Stimulated activated CD4-positive, alpha-beta T cell treated with anti-CD3 and anti-CD28 coated beads, Interleukin-15, amount 100 ng/mL, for 1 hour (primary cell): ENCODE measurements at places on chromosomes 1 and 21.

GRCh38 chr1:84691122-84691783, 992 bp upstream of the SSX2IP start:
- DNase-seq = no peak

DNA sequence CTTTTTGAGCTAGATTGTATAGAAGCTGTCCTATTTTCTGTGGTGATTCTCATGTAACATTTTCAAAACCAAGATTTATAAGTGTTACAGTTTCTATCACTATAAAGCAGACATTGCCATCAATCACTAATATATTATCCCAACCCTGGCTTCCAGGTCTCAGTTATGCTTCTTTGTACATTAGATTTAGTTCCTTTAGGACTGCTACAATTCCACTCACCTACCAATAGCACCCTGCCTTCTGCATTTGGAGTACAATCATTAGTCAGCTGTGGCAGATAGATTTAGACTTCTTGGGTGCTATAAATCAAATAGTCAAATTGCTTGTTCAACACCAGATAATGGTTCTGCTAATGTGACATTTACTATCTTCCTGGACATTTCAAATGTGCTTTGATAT, 281.6 kb downstream of the BRINP3 start:
- DNase-seq = no peak

DNA sequence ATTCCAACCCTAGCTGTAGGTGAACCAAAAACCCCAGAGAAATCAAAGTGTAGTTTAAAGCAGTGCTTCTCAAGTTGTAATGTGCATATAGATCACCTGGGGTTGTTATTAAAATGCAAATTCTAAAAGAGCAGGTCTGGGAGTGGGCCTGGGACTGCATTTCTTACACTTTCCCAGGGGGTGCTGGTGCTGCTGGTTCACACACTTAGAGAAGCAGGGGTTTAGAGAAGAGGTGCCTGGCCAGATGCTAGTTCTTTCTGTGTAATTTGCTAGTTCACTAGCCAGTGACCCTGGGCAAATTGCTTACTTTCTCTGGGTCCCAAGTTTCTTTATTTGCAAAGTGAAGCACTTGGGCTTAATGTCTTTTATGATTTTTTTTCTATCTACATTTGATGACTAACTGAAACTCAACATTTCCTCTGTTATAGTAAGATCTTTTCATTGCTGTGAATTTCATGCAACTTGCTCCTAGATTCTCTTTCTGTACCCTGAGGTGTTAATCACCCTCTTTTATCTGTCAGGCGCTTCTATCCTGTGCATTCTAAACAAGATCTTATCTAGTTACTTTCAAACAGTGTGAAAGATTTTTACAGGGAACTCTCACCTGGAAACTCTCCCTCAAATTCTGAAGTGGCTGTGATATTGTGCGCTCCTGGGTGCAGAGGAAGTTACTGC, 141.9 kb upstream of the UBE2U start:
- DNase-seq = no peak

- DNase-seq = no peak
Observed at GRCh38 chr1:243487649-243488227, 231.9 kb downstream of the SDCCAG8 start.

DNA sequence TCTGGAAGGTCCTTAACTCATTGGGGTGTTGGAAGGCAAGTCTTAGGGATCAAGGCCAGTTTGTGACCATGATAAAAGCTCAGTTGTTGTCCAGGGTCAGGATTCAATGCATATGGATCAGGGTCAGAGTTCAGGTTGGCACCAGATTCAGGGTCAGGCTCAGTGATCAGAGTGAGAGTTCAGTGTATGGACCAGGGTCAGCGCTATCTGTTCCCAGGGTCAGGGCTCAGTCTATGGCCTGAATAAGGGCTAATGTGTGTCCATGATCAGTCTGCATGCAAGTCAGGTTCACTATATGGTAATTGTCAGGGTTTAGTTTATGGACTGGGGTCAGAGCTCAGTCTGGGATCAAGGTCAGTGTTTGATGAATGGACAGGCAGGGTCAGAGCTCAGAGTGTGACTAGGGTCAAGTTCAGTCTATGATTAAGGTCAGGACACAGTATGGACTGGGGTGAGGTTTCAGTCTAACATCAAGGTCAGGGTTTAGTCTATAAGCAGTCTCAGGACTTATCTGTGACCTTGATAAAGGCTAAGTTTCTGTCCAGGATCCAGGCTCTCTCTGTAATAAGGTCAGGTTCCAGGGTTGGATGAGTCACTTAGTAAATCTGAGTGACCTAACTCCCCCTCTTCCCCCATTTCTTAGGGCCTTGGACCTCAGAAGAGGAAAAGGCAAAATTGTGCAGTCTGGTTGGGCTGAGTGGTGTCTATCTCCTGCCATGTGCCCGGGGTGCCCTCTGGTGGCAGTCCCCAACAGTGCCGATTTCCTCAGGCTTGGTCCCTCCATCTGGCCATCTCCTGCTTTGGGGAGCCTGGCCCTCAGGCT, 23.8 kb downstream of the KNCN start:
- peak; percentile 60 for DNase-seq
